ENCODE measurements at places on chromosomes 1 and 21.
A peak's percentile ranks its signal among the peaks of the same experiment; 100 is the strongest.

DNA sequence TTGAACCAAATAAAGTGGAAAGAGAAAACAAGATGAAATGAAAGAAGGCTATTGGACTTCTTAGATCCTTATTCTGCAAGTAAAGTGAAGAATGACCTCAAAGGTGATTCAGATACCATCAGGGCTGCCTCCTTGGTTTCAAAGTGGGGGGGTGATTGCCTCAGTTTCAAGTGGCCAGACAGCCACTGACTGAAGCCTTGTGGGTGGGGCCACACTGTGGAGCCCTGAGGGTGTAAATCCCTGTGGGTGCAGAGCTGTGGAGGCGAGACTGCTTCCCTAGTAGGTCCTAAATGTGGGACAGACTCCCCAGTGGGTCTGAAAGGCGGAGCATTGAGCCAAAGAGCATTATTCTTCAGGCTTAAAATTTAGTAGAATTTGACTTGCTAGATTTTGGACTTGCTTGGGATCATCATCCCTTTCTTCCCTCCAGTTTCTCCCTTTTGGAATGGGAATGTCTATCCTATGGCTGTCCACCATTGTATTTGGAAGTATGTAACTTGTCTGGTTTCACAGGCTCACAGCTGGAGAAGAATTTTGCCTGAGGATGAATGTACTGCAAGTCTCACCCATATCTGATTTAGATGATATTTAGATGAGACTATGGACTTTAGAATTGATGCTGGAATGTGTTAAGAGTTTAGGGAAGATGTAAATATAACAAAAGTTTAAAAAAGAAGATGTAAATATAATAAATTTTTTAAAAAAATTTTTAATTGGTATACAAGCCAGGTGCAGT is 71.6 kb upstream of the SOX13 start:
- no peak for DNase-seq

GRCh38 chr1:7942214-7942921 is 1.7 kb upstream of the TNFRSF9 start:
- no peak for DNase-seq

GRCh38 chr1:58925247-58925646 is 141.4 kb upstream of the JUN start:
- DNase-seq: no peak

DNA sequence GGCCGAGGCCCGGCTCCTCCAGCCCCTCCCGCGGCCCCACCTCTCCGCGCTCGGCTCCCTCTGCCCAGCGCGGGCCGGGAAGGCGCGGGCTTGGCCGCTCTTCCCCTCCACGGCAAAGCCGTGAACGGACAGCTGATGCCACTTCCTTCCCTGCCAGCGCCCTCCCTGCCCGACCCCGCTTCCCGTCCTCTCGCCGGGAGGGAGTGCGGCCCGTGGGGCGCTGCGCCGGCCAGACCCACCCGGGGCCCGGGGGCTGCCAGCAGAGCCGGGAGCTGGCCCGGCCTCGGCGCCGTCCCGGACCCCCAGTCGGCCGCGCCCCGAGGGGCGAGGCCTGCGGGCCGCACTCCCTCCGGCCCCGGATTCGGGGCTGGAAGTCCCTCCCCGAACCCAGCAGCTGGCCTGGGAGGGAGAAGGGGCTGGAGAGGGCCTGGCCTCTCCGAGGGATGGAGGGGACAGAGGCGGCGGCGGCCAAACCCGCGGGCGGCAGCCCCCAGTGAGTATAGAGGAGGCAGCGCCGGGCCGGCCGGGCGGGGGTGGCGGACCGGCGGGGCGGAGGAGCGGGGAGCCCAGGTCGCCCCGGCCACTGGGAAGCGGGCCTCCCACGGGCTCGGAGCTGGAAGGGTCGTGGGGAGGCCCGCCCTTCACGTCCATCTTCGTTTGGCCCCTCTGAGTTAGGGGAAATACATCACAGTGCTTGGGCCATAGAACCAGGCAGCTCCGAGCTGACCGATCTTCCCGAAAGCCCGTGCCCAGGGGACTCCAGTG is at the start of gene KIAA1614:
TSS of gene KIAA1614 (plus strand) at position 97 of the 765 bp plus-strand sequence. CDS start at position 444, 347 bp downstream.
- peak; percentile 56 for DNase-seq

GRCh38 chr1:25549273-25550154 is 6.1 kb downstream of the LDLRAP1 start:
- no peak for DNase-seq

GRCh38 chr1:28755701-28756100 is 19.0 kb downstream of the YTHDF2 start:
- DNase-seq: no peak

- DNase-seq: no peak
These were observed 17.7 kb upstream of the KNCN start for GRCh38 chr1:46569116-46569515.

DNA sequence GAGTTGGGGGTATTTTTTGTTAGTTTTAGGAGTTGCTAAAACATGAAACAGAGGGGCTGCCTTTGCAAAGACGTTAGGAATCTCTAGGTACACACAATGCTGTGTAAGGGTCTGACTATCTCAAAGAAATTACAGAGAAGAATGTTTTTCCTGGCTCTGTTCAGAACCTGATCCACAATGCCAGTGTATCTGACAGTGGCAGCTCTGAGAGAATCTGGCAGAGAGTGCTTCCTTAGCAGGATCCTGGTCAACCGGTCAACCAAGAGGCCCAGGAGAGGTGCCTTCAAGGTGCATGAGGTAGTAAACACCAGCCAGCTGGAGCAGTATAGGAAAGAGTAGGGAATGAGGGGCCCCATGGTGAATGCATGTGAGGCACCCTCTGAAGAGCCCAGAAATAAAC is 40.9 kb upstream of the RGS1 start:
- no peak for DNase-seq

DNA sequence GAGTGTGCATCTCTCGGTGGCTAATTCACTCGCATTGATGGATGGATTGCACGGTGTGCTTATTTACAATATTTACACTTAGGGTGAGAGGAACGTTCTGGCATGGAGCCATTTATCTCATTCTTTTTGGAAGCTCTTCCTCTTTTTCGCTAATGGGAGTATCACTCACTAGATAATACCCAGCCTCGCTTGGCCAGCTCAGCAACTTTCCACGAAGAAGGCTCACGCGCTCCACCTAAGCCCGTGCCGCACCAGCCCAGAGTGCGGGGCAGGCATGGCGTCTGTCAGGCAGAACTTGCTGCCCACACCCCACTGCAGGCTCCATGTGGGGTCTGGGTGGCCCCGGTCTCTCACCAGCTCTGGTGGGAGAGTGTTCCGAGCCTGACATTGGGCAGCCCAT is 484.9 kb downstream of the NPHP4 start:
- DNase-seq: no peak

- no peak for DNase-seq
These were observed 140.9 kb upstream of the HOOK1 start for GRCh38 chr1:59673573-59674450.

DNA sequence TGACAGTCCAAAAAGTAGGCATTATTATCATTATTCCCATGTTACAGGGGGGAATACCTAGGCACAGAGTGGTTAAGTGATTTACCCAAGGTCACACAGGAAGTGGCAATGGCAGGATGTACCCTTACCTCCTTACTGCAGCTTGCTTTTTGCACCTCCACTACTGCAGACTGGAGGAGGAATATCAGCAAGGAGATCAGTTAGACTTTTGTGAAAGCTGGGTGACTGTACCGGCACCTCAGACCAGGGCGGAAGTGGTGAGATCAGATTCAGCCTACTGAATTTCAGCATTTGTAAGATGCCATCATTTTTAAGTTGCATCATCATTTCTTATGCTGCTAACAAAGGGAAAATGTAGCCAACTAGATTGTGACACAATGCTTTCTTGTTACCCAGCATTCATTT is 4.5 kb downstream of the ADARB1 start:
- DNase-seq: no peak

DNA sequence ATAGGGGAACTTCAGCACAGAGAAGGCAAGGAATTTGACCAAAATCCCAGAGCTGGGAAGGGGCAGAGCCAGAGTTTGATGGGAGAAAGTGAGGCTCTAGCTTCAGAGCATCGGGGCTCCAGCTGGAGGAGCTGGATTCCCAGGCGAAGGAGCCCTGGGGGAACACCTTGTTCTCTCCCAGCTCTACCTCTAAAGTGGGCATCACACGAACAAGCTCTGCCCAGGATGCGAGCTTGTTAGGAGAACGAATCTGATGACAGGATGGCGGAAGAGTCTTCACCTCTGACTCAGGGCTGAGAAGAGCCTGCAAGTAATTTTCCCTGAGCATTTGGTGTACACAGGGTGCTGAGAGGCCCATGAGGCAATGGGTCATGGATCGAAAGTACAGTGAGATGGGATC is 22.0 kb downstream of the TNNT2 start:
- DNase-seq: no peak
